Activated CD8-positive, alpha-beta memory T cell treated with anti-CD3 and anti-CD28 coated beads, Interleukin-2, amount 10 ng/mL, durations not matched to agents 7 days and 5 days (primary cell): ENCODE measurements at places on chromosomes 4 and X. TPM values are rescaled to one million over a fixed set of nuclear protein-coding genes. Genes with fewer than 3 reads are reported as not detected.

Gene CYSLTR1
- 2.1 TPM for total RNA-seq

DNA sequence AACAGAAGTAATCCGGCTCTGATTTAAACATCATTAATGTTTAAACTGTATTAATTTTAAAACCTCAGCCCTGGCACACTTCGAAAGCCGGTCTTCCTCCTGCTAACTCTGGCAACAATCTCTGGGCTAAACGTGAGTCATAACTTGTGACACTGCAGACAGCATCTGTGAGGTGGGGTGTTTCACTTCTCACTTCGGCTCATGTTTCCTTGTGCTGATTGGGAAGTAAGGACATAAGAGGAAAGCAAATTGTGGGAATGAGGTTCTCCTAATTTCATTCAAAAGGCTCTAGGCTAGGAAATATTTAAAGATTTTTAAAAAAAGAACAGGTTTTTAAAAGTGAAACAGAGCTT is 139.9 kb upstream of the USP9X start:
- no peak for DNase-seq
- no peak overlapping the region for H3K27ac ChIP-seq
- H3K4me1 ChIP-seq = no peaks in the 10 kb centered on the region
- no peak overlapping the region for H3K4me3 ChIP-seq
- H3K36me3 ChIP-seq = no peaks in the 10 kb centered on the region
- no peaks in the 10 kb centered on the region for H3K27me3 ChIP-seq

Gene MTNR1A
- not detected for total RNA-seq

- peaks cover 1% of the 10 kb centered on the region for H3K36me3 ChIP-seq
- H3K4me3 ChIP-seq = no peak overlapping the region
Measured at GRCh38 chr4:173231916-173232315, 63.3 kb downstream of the GALNT7 start.

DNA sequence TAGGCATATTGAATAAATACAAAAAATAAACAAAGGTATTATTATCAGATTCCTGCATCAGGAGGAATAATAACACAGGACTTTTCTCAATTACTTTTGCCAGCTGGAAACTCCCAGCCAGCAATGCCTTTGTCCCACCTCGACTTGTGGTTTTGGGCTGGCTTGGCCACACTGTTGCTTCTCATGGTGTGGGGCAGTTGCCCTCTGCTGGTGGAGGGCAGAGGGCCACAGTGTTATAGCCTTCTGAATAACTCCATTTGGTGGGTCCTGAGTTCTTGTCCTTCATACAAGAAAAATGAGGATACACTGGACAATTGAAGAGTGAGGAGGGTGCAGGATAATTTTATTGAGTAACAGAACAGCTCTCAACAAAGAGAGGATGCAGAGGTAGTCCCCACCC is 1206.0 kb upstream of the ADGRL3 start:
- no peaks in the 10 kb centered on the region for H3K4me1 ChIP-seq
- DNase-seq = no peak
- no peaks in the 10 kb centered on the region for H3K36me3 ChIP-seq

DNA sequence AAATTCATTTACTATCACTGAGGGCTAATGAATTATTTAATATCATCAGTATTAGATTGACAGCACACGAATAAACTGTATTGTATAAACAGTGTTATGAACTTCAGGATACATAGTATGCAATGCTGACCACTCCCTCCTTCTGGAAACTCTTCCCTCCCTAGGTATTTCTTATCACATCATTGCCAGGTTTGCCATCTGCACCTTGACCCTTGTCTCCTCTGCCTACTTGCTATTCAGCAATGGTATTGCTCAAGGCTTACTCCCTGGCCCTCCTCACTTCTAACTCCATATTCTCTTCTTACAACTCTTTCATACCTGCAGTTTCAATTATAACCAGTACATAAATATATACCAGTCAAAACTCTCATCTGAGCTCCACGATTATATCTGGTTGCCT is 38.9 kb downstream of the ATP8A1 start:
- DNase-seq = no peak
- no peaks in the 10 kb centered on the region for H3K27me3 ChIP-seq
- no peak overlapping the region for H3K4me3 ChIP-seq
- H3K4me1 ChIP-seq = no peaks in the 10 kb centered on the region
- peaks cover 52% of the 10 kb centered on the region for H3K36me3 ChIP-seq
- H3K27ac ChIP-seq = no peak overlapping the region
